ENCODE measurements at places on chromosomes 12 and 14. TPM values are rescaled to one million over a fixed set of nuclear protein-coding genes. Genes with fewer than 3 reads are reported as not detected.

KRT7 gene
- 664 TPM for total RNA-seq

DNA sequence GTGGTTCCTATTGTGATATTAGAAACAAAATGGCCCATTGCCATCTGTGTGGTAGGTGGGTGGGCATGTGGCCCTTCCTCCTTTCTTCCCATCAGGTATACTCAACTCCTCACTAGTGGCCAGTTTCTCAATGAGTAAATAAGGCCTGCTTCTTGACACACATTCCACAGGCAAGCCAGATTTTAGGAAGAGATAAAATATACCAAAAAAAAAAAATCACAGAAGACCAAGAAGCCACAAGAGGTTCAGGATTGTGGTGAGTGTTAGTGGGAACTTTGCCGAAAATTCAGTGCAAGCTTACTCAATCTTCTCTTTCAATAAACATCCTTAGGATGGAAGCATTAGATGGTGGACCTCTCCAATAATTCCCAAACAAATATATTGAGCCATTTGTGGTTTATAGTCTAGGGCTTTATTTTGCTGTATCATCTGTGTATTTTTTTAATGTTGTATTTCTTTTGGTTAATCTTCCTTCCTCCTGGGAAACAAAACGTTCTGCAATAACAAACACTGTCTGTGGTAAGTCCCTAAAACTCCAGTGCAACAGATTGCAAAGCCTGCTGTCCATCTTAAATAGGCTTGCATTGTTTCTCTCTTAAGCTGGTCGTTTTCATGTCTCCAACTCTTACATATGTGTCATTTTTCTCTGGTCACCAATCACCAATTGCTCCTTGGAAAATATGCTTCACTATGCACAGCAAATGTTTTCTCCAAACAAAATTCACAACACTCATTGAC lies 289.9 kb upstream of the KITLG start:
- DNase-seq: no peak

GDF3 gene
- total RNA-seq: 0.32 TPM

NPAS3 gene
- total RNA-seq: 1.2 TPM

- no peak for DNase-seq
Observed at GRCh38 chr12:28107679-28108078, 82.6 kb upstream of the CCDC91 start.

GRCh38 chr12:116882742-116883141 lies 1.5 kb upstream of the HRK start:
- DNase-seq: no peak

- DNase-seq: no peak
Observed at GRCh38 chr14:53032161-53032803, 81.4 kb upstream of the FERMT2 start.

GRCh38 chr14:98582276-98582675 lies 689.7 kb downstream of the BCL11B start:
- no peak for DNase-seq
